CD14-positive monocyte (primary cell): ENCODE measurements at places on chromosomes 16 and 17.

- DNase-seq = peak; percentile 38
Measured at GRCh38 chr17:67390646-67391361, 13.7 kb downstream of the PITPNC1 start.

- no peak for DNase-seq
Measured at GRCh38 chr17:38693700-38694329, 11.3 kb upstream of the MLLT6 start.

DNA sequence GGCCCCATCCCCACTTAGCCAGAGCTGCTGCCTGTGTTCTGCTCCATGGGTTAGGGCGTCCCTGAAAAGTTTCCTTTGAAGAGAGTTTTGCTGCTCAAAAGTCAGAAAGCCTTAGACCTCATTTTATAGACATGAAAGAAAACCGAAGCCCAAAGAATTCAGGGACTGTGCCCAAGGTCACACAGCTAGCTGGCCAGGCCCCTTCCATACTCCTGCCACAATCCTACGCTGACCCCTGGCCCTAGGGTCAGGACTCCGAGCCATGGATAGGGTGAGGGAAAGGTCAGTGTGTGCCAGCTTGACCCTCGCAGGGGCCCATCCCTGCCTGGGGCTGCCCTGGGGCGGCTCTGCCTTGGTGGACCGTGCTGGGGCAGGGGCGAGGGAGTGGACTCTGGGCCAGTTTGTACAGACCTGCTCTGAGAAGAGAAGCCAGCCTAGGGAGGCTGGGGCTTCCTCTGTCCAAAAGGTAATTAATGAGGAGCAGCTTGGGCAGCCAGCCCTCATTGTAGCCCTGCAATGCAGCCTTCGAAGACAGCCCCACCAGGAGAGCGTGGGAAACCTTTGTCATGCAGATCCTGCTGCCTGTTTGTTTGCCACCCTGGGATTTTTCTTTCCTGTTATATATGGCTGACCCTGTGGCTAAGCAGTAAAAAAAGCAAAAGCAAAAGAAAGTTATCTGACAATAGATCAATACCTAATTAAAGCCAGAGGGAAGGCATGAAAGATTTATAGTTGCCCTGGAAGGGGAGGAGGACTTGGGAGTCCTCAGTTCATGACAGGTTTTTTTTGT is 37.4 kb downstream of the RHBDL3 start:
- no peak for DNase-seq

- no peak for DNase-seq
Measured at GRCh38 chr16:85600530-85601271, 12.4 kb upstream of the GSE1 start.
